Thoracic aorta (tissue), 2 donors: ENCODE measurements at places on chromosomes 1 and 21. TPM values are rescaled to one million over a fixed set of nuclear protein-coding genes. Genes with fewer than 3 reads are reported as not detected.

TRIM67 gene
- not detected for total RNA-seq

TOR3A gene
- total RNA-seq: 69.2 TPM

- no peak for DNase-seq
Measured at GRCh38 chr1:37189111-37189510, 154.8 kb upstream of the GRIK3 start.

GRCh38 chr21:44701541-44701940 lies 4.6 kb downstream of the KRTAP10-12 start:
- DNase-seq: no peak

SH2D2A gene
- total RNA-seq: 0.81 TPM

AIM2 gene
- total RNA-seq: 3.4 TPM

SLC9C2 gene
- total RNA-seq: not detected

PTGER3 gene
- 45.2 TPM for total RNA-seq

DNA sequence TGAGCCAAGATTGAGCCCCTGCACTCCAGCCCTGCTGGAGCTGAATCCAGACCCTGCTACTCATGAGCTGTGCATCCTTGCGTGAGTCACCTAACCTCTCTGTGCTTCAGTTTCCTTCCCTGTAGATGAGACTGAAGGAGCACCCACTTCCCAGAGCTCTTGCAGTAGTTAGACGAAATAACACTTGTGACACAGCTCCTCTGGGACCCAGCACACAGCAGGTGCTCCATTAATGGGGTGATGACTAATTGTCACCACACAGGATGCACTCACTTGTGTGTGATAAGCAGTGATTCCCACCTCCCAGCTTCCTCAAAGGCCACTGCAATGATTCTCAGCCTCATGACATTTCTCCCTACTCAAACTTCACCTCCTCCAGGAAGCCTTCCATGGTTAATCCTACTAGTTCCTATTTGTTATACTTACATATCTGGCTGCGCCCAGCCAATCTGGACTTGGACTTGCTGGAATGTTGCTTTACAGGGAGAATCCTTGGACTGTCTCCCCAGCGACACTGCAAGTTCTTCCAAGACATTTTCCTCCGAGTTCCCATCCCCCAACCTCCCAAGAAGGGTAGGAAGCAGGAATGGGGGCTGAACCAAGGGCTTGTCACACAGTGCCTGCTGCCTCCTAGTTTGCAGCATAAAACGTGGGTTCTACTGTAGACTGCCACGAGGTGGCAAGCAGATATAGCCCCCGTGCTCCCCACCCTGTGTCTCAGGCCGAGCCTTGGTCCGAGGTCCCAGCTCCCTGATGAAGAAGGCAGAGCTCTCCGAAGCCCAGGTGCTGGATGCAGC lies 17.2 kb downstream of the DRAXIN start:
- no peak for DNase-seq

RORC gene
- not detected for total RNA-seq

GRCh38 chr1:117658676-117659075 lies 52.8 kb downstream of the TENT5C start:
- DNase-seq: no peak

- DNase-seq: no peak
Measured at GRCh38 chr21:43938751-43939442, 73.2 kb upstream of the TRAPPC10 start.

DNA sequence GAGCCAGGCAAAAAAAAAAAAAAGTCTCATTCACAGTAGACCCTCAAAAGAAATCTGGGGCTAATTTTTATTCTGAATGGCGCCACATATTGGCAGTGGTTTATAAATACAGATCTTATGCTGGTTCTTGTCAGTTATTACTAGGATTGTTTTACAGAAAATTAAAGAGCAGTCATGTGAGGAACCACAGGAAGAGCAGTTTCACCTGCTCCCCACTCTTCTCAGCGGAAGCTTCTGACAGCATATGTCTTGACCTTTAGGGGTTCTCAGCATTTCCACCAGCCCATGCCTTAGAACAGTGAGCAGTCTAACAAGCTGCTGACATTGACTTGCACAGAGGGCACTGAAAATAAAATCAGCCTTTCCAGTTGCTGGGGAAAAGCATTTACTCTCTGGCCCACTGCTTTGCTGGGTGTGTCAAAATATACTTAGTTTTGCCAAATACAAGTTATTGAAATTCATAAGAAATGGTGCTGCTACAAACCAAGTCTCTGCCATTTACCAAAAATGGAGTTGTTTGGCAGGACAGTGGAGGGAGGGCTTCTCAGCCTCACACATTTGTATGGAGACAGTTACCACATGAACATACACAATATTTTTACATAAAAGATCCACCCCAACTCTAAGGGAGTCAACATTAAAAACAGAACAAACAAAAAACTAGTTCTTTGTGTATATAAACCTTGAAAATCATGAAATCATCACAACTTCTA lies 144.2 kb downstream of the SYT2 start:
- DNase-seq: no peak

RGS1 gene
- total RNA-seq: 54.0 TPM

DNA sequence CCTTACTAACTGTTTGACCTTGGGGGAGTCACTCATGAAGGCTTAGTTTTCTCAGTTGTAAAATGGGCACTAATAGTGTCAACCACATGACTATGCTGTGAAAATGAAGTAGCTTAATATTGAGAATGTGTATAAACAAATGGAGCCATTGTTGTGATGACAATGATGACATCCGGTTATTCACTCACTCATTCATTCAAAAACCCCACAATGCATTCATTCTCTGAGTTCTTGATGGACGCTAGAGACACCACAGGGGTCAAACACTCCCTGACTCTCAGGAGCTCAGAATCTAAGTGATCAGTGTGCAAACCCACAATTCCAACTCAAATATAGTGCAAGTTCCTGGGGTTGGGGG lies 138.9 kb downstream of the FOXD2 start:
- DNase-seq: no peak

SLC30A7 gene
- total RNA-seq: 54.7 TPM

F13B gene
- total RNA-seq: not detected

DNA sequence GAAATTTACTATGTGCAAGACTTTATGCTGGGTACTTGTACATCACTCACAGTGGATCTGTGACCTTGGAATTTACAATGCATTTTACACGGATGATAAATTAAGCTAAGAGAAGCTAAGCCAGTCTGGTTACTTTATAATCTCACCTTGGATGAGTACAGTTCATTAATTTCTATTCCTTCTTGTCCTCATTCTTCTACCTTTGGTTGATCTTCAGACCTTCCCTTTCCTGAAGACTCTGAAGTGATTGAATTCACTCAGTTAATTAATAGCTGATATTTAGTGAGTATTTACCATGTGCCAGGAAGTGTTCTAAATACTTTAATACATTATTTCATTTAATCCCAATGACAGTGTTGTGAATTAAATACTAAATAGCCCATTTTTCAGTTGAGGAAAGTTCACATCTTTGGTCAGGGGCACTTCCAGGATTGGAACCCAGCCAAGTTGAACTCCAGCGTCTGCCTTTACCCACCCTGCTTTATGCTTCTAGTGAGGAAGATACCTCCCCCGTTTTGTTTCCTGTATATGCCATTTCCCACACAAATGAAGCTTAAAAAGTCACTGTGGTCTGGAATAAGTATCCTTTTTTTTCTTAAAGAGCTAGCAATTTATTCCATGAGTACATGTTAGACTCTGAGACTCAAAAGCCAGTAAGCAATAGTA lies 146.6 kb downstream of the TLR5 start:
- no peak for DNase-seq

EMC1 gene
- 63.0 TPM for total RNA-seq

GRCh38 chr1:73673971-73674370 lies 524.0 kb downstream of the LRRIQ3 start:
- no peak for DNase-seq

OR2T11 gene
- total RNA-seq: not detected

DNA sequence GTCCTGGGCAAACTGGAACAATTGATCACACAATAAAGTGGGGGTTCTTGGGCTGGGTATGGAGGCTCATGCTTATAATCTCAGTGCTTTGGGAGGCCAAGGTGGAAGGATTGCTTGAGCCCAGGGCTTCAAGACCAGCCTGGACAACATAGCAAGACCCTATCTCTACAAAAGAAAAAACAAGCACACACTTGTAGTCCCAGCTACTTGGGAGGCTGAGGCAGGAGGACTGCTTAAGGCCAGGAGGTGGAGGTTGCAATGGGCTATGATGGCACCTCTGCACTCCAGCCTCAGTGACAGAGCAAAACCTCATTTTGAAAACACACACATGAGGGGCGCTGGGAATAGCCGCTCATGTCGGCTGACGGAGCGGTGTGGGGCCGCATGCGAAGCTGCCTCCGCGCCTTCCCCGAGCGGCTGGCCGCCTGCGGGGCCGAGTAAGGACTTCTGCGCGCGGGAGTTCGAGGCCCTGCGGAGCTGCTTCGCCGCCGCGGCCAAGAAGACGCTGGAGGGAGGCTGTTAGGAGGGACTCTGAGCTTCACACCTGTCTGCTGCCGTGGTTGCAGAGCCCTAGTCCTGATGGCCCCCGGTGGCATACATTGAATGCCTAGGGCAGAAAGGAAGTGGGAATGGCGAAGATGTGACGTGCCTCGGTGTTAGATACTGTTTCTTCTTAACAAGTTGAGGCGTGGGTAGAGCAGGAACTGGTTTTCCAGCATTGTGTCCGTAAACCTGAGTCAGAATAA lies 59.5 kb downstream of the ACBD3 start:
- DNase-seq: no peak

LMX1A gene
- 0.68 TPM for total RNA-seq

FAAH gene
- 14.1 TPM for total RNA-seq

PGLYRP3 gene
- total RNA-seq: not detected

- DNase-seq: no peak
Measured at GRCh38 chr1:226989085-226989920, 49.2 kb downstream of the COQ8A start.

GRCh38 chr1:43439781-43440180 lies 13.9 kb downstream of the HYI start:
- DNase-seq: no peak

DNA sequence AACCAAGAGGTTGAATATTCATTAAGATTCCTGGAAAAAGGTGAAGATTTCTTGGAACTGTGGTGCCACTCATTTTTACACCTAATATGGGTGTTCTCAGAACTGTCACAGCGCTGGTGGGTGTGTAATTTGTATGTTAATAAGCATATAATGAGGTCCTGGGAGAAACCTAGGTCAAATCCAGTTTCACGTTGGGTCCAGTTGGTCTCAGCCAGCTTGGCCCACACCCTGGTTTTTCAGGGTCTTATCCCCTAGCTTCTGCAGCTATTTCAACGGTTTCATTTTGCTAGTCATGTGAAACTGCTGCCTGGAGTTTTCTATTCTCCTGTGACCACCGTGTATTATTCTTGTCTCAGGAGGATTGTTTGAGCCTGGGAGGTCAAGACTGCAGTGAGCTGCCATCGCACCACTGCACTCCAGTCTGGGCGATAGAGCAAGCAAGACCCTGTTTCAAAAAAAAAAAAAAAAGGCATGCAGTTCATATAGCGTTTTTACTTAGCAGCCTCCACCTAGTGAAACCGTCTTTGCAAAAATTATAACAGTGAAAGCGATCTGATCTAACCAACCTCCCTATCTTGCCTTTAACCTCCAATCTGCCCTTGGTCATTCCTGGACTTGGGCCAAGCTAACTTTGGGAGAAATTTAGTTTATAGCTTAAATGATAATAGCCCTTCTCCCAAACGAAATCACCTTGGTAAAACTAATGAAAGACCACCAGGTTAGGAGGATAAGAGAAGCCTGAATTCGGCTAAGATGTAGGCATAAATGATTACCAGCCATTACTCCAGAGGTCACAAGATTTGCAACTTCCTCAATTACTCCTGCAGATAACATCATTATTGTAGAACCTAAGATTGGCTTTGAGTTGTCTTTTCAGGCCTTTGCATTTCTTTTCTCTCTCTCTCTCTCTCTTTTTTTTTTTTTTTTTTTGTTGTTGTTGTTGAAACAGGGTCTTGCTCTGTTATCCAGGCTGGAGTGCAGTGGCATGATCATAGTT lies 44.0 kb downstream of the PTAFR start:
- DNase-seq: no peak

DNA sequence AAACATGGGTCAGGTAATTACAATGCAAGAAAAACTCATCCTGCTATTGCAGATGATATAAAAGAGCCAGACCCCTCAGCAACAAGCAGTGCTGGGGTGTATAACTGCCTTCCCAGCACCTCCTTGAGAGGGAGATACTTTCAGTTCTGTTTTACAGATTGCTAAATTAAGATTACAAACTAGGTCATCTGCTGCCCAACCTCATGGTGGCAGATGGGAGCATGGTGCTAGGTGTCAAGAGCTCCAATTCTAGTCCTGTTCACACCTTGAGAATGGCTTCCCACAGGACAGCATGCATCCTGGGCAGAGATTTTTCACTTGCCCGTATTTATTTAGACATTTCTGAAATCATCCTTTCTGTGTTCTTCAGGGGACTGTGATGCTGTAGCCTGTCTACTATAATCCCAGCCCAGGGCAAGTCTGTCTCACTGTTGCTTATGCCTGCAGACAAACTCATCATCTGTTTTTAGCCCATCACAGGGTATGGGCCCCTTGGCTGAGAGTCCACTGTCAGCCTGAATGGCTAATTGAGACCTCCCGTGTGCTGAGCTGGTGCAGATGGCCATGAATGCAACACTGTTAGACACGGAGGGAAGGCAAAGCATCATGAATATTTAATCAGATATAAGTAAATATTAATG lies 40.2 kb upstream of the PBX1 start:
- DNase-seq: no peak

PEAR1 gene
- 34.9 TPM for total RNA-seq

DNA sequence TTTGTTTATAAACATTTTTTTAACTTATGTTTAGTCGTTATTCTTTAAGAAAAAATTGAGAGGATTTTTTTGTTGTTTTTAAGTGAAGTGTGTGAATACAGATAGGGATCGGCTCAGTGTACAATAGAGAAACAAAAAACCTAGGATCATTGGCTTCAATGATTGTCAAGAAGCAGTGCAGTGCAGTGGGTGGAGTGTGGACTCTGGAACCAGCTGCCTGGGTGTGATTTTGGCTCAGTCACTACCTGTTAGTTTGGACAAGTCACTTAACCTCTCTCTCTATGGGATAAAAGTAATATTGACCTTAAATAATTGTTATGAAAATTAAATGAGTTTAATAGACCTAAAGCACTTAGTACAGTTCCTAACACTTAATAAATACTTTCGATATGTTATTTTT lies 41.3 kb downstream of the SCCPDH start:
- DNase-seq: no peak

- DNase-seq: no peak
Measured at GRCh38 chr1:159970932-159971342, 16.9 kb upstream of the SLAMF9 start.

- no peak for DNase-seq
Measured at GRCh38 chr1:234944439-234945344, 183.9 kb downstream of the TOMM20 start.

SGIP1 gene
- total RNA-seq: 47.4 TPM

- DNase-seq: no peak
Measured at GRCh38 chr1:77218477-77219165, 609 bp downstream of the PIGK start.

NFIA gene
- 118 TPM for total RNA-seq

GRCh38 chr1:58310469-58310868 lies 236.1 kb downstream of the OMA1 start:
- no peak for DNase-seq

- no peak for DNase-seq
Measured at GRCh38 chr1:227754958-227755357, 19.7 kb downstream of the SNAP47 start.

RHBDL2 gene
- total RNA-seq: 0.85 TPM

PADI2 gene
- 0.27 TPM for total RNA-seq

RUNX3 gene
- 6.8 TPM for total RNA-seq

- DNase-seq: no peak
Measured at GRCh38 chr1:104760017-104760416, 1010.3 kb downstream of the AMY1C start.
